ENCODE measurements at places on chromosomes 16 and 17.

GRCh38 chr16:48903039-48903438 lies 293.1 kb upstream of the N4BP1 start:
- DNase-seq, result no peak

GRCh38 chr17:18270046-18270931 lies 9.8 kb downstream of the MIEF2 start:
- DNase-seq, result no peak

- no peak for DNase-seq
These were observed 98.2 kb upstream of the SOX9 start for GRCh38 chr17:72022328-72023275.

GRCh38 chr16:24344784-24345183 lies 88.6 kb downstream of the CACNG3 start:
- no peak for DNase-seq

GRCh38 chr17:9115214-9116191 lies 94.2 kb downstream of the NTN1 start:
- DNase-seq, result peak; percentile 52

- DNase-seq, result no peak
These were observed 40.3 kb downstream of the CYB561 start for GRCh38 chr17:63405741-63406261.

DNA sequence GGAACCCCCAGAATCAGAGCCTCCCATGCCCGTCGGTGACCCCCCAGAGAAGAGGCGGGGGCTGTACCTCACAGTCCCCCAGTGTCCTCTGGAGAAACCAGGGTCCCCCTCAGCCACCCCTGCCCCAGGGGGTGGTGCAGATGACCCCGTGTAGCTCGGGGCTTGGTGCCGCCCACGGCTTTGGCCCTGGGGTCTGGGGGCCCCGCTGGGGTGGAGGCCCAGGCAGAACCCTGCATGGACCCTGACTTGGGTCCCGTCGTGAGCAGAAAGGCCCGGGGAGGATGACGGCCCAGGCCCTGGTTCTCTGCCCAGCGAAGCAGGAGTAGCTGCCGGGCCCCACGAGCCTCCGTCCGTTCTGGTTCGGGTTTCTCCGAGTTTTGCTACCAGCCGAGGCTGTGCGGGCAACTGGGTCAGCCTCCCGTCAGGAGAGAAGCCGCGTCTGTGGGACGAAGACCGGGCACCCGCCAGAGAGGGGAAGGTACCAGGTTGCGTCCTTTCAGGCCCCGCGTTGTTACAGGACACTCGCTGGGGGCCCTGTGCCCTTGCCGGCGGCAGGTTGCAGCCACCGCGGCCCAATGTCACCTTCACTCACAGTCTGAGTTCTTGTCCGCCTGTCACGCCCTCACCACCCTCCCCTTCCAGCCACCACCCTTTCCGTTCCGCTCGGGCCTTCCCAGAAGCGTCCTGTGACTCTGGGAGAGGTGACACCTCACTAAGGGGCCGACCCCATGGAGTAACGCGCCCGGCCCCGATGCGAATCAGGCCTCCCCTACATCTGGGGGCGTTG lies 4.0 kb downstream of the TPSG1 start:
- DNase-seq, result no peak

DNA sequence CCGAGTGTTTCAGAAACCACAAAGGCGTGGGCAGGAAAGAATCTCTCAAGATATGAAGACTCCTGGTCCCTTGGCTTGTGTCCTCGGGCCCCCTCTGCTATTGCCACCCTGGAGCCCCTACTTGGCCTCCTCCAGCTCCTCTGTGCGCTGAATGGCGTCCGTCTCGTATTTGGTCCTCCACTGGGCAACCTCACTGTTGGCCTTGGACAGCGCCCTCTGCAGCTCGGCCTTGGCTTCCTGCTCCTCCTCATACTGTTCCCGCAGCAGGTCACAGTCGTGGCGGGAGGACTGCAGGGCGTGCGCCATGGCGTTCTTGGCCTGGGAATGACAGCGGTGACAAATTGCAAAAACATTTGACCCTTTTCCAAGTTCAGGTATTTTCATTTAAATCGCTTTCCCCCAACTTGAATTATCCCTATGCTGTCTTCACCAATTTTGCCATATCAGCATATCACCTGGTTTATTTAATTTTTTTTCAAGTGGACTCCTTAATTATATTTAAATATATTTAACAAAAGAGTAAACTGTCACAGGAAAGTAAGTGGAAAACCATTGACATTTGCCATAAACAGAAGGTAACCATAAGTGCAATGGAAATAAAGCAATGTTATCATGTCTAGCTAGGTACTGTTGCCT lies 59.7 kb downstream of the MYH13 start:
- no peak for DNase-seq

- no peak for DNase-seq
These were observed 521.3 kb downstream of the GRIN2A start for GRCh38 chr16:9660898-9661297.

DNA sequence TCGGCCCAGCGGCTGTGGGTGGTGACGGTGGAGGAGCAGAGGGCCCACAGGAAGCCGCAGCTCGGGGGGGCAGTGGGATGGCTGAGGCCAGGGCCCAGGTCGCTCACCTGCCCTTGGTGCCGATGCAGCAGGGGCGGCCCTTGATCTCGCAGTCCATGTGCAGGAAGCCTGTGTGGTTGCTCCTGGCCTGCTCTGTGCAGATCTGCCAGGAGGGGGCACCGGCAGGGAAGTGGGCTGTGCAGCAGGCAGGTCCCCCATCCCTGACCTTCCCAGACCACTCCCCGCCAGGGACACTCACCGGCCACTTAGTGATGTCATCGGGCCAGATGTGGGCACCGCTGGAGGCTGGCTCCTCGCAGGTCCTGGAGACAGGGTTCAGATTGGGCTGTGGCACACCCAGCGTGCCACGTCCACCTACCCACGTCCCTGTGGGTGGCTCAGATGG lies 6.2 kb downstream of the AANAT start:
- DNase-seq, result no peak

DNA sequence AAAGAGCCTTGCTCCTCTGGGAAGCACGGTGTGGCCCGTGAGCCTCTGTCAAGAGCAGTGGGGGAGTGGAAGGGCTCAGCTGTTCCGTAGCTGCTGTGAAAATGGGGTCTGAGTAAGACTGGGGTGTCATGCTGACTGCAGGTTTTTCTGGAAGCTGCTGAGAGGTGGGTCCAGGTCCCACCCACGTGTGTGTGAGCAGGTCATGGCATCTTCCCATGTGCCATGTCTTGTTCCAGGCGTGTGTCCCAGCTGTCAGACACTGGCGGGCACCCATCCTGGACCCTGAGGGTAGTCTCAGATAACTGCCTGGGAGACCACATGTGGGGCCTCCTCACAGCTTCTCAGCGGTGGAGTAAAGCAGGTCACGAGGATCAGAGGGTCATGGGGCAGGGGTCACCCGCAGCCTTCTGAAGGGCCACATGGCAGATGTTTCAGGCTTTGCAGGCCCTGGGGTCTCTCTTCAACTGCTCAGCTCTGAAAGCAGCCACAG lies 92.9 kb downstream of the NPIPB11 start:
- DNase-seq, result no peak

GRCh38 chr17:47998044-47998443 lies 27.1 kb downstream of the CDK5RAP3 start:
- no peak for DNase-seq

GRCh38 chr17:39227364-39227919 lies 1.7 kb upstream of the STAC2 start:
- DNase-seq, result no peak

GRCh38 chr16:6993544-6993943 lies 339.1 kb upstream of the RBFOX1 start:
- DNase-seq, result no peak

- DNase-seq, result no peak
These were observed 757.0 kb downstream of the CDH11 start for GRCh38 chr16:64364894-64365293.

- no peak for DNase-seq
These were observed 120.4 kb downstream of the PARN start for GRCh38 chr16:14509675-14510132.

- DNase-seq, result no peak
These were observed 29.6 kb upstream of the FOXK2 start for GRCh38 chr17:82489851-82490511.

- DNase-seq, result no peak
These were observed 25.3 kb downstream of the G6PC3 start for GRCh38 chr17:44095647-44096496.

DNA sequence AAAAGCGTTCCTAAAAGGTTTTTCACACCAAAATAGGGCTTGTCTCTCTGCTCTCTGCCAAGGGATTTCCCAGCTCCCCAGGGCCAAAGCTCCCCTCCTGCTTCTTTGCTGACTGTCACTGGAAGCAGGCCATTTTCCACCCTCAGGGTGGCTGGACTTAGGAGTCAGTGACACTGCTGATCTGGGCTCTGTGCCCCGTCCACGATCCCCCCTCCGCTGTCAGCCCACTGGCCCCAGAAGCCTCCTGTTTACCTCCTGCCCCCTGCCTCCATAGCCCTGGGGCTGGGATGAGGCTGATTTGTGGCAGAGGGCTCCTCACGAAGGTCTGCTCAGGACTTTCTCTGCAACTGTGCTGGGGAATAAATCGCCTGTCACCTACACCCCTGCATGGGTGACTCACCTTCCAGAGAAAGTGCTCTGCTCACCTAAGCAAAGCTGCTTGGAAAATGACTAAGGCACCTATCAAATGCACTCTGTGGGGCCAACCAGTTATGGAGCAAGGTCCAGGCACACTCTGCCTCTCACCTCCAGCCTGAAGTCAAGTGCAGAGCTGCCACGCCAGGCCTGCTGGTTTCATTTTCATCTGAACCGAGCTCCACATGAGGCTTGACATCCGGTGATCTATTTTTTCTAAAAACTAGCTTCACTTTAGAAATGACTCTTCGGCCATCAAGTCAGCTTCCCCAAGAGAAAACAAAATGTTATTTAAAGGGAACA lies 4.9 kb downstream of the MAP3K14 start:
- DNase-seq, result peak; percentile 75

- peak; percentile 8 for DNase-seq
These were observed 475.9 kb upstream of the CCL2 start for GRCh38 chr17:33779234-33779591.

DNA sequence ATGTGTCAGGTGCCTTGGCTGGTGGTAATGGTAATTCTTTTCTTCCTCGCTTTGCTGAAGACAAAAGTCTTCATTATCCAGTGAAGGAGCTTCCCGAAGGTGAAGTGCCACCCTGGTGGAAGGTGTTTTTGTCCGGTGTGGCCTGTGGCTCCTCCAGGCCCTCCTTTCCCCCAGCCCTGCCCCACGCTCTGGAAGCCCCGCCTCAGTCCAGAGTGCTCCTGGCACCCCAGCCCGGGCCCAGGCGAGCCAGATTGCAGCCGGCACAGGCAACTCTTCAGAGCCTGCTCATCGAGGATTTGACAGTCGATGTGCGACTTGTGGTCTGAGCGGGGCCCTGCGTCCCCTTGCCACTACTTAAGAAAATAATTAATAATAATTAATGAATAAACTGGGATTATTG lies 93.7 kb downstream of the MGAT5B start:
- no peak for DNase-seq

DNA sequence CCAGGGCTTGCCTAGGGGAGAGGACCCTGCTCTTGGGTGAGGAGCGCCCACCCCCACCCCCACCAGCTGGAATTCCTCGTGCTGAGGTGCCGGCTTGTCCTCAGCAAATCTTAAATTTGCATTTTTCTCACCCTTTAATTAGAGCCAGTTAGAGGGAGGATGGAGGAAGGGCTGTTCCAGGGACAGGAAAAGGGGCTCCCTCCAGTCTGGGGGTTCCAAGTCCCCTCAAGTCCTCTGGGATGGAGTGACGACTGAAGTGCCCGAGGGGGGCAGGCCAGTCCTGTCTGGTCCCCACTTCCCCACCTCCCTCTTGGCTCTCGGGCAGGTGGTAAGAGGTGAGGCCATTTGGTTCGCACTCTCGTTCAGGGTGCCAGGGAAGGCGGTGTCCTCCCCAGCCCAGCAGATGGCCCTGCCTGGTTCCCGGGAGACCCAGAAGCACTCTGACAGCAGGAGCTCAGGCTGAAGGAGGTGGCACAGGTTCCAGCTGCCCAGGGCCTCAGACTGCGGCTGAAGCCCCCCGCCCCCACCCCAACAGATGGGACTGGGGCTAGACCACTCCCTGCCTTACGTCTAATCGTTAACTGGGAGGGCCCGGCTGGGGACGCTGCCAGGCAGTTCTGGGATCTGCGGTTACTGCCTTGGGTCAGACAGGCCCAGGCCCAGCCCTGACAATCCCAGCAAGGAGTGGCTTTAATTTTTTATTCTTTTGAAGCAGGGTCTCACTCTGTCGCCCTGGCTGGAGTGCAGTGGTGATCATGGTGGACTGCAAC lies 2.2 kb downstream of the RAB26 start:
- peak; percentile 40 for DNase-seq

- no peak for DNase-seq
These were observed 29.9 kb upstream of the DHRS7B start for GRCh38 chr17:21096874-21097273.

GRCh38 chr17:76917829-76918228 lies 49.6 kb downstream of the MGAT5B start:
- DNase-seq, result no peak

GRCh38 chr17:36939802-36940312 lies 2.6 kb downstream of the LHX1 start:
- no peak for DNase-seq

DNA sequence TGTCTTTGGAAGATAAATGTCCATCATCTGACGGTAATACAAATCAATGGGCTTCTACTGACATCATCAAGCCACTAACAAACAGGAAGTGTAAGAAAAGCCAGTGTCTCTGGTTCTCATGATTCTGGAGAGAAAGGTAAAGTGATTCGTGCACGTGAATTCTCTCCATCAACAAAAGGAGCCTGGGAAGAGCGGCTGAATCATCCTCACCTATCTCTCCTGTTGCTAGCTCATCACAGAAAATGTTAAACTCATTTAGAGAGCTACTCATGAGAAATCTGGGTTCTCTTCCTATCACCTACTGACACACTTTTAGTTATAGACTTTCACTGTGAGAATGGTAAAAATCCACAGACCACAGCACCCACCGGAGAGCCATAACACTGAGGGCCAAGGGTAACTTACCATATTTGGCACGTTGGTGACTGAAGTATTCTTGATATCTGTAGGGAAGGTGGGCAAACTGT lies 70.3 kb downstream of the CREBBP start:
- no peak for DNase-seq

DNA sequence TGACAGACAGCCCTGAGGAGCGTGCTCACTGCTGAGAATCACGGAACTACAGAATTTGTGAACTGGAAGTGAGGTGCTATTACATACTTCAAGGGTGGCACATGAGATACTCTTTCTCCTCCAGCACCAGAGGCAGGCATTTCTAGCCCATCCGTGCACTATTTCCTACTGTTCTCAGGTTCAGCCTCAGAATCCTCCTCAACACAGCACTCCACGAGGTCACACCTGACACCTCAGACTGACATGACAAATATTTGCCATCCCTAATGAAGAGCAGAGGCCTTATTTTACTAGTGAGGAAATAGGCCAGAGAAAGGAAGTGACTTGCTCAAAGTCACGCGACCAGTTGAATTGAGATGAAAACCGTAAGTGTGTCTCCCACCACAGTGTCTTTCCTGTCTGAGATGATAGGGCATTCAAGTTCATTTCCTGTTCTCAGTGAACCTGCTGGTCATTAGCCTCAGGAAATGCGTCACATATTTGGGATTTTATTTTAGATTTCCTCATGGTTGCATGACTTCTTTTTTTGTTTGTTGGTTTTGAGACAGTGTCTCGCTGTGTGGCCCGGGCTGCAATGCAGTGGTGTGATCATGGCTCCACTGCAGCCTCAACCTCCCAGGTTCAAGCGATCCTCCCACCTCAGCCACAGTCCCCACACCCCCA lies 23.6 kb downstream of the SEZ6 start:
- peak; percentile 18 for DNase-seq

GRCh38 chr17:44077595-44077909 lies 7.0 kb downstream of the G6PC3 start:
- DNase-seq, result no peak

All from stimulated activated CD4-positive, alpha-beta T cell treated with anti-CD3 and anti-CD28 coated beads, Interleukin-12 subunit alpha, Interleukin-12 subunit beta, amount 100 ng/mL, for 4 hours (primary cell).